ENCODE measurements at places on chromosomes 4 and X. TPM values are rescaled to one million over a fixed set of nuclear protein-coding genes. Genes with fewer than 3 reads are reported as not detected.
A peak's percentile ranks its signal among the peaks of the same experiment; 100 is the strongest.

Gene MEPE
- not detected for total RNA-seq

Gene UGT2B10
- total RNA-seq, result not detected

GRCh38 chr4:77821775-77822174 lies 2.6 kb upstream of the CNOT6L start:
- peaks cover 43% of the 10 kb centered on the region for H3K4me1 ChIP-seq
- H3K36me3 ChIP-seq, result peaks cover 23% of the 10 kb centered on the region
- H3K4me3 ChIP-seq, result peak overlapping the region; percentile 96
- peak overlapping the region; percentile 99 for H3K27ac ChIP-seq
- peak; percentile 64 for DNase-seq

DNA sequence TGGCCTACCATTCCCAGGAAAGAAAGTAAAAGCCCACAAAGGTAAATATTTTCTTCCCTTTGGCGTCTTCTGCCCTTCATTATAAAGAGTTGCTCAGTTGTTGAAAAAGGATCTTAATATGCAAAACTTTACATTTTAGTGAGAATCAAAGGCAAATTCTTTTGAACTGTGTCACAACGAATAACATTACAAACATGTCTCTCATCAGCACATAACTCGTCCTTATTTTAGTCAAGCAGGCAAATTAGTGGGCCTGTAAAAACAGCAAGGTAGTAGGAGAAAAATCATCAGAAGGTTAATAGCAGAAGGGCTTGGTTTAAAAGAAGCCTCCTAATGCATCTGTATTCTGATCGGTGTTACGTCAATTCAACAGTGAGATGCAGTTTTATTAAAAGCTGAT lies 647.3 kb upstream of the DIPK2B start:
- DNase-seq, result no peak
- no peak overlapping the region for H3K27ac ChIP-seq
- H3K4me1 ChIP-seq, result peaks cover 43% of the 10 kb centered on the region
- peak overlapping the region; percentile 30 for H3K4me3 ChIP-seq
- H3K27me3 ChIP-seq, result no peaks in the 10 kb centered on the region
- peaks cover 37% of the 10 kb centered on the region for H3K36me3 ChIP-seq

DNA sequence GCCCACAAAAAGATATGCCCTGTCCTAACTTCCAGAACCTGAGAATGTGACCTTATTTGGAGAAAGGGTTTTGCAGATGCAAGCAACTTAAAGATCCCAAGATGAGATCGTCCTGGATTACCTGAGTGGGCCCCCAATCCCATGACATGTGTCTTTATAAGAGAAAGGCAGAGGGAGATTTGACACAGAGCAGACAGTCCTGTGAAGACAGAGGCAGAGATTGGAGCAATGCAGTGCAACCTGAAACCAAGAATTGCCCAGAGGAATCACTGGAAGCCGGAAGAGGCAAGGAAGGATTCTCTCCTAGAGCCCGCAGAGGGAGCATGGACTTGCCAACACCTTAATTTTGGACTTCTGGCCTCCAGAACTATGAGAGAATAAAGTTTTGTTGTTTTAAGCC lies 171.5 kb downstream of the SMIM20 start:
- H3K27me3 ChIP-seq, result peaks cover 21% of the 10 kb centered on the region
- H3K4me3 ChIP-seq, result no peak overlapping the region
- peaks cover 3% of the 10 kb centered on the region for H3K36me3 ChIP-seq
- peak overlapping the region; percentile 70 for H3K27ac ChIP-seq
- DNase-seq, result no peak
